Hair follicle dermal papilla cell (primary cell): ENCODE measurements at places on chromosomes 6 and 20. TPM values are rescaled to one million over a fixed set of nuclear protein-coding genes. Genes with fewer than 3 reads are reported as not detected.

The EYS gene
- total RNA-seq = under 0.01 TPM in 2 replicates

The PXMP4 gene
- total RNA-seq = 7.5 and 9.6 TPM in 2 replicates

The CYP39A1 gene
- 4.4 and 4.5 TPM in 2 replicates for total RNA-seq

The REM1 gene
- 0.16 and 0.36 TPM in 2 replicates for total RNA-seq

The IP6K3 gene
- 0.12 and 0.32 TPM in 2 replicates for total RNA-seq

The KIF6 gene
- 3.7 and 3.9 TPM in 2 replicates for total RNA-seq

The TREML1 gene
- total RNA-seq = not detected in 2 replicates

The SLC35D3 gene
- not detected in 2 replicates for total RNA-seq

The C6orf52 gene
- 0.81 TPM in 1 of 2 replicates, not detected in the other for total RNA-seq
